ENCODE measurements at places on chromosomes 7 and 10.

DNA sequence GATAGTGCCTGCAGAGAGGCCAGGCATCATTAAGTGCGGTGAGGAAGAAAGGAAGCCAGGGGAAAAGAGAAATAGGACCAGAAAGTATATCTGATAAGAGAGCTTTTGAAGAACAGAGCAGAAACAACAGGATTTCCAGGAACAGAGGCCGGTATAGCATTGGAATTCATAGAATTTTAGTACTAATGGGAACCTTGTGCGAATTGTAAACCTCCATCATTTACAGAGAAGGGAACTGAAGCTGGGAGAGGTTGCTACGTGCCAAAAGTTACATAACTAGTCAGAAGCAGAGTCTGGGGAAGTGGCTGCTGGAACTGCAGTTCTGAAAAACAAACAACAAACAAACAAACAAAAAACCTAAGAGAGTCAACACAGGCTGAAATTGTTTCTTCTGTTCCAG lies 5.4 kb upstream of the ZMYND11 start:
- DNase-seq, result no peak

GRCh38 chr10:121188005-121188404 lies 336.8 kb downstream of the WDR11 start:
- DNase-seq, result no peak

- DNase-seq, result no peak
These were observed 51.3 kb downstream of the MALSU1 start for GRCh38 chr7:23350466-23350865.

GRCh38 chr7:106180721-106181120 lies 68.6 kb upstream of the SYPL1 start:
- DNase-seq, result no peak

DNA sequence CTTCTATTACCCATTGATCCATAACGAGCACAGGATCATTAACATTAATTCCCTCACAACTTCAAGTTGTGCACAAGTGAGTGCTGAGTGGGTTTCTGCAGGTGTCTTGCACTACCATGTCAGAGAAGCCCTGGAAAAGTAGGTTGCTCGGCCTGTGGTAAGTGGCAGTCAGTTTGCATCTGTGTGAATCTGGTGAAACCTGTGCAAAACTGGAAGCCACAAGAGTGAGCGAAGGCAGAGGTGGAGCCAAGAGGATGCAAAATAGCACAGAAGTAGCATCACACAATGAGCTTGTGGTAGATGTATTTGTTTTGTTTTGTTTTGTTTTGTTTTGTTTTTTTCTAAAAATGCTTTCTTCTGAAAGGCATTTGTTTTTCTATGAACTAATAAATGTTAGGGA lies 181.5 kb downstream of the THSD7A start:
- no peak for DNase-seq

- no peak for DNase-seq
These were observed 26.9 kb upstream of the SDK1 start for GRCh38 chr7:3274131-3274530.

- no peak for DNase-seq
These were observed 286.9 kb downstream of the KCNMA1 start for GRCh38 chr10:77350711-77351119.

All from stimulated activated CD4-positive, alpha-beta T cell treated with anti-CD3 and anti-CD28 coated beads, Interleukin-1b, Interleukin-23, amount 100 ng/mL, for 1 hour (primary cell).